ENCODE measurements at places on chromosomes 2 and 18.

DNA sequence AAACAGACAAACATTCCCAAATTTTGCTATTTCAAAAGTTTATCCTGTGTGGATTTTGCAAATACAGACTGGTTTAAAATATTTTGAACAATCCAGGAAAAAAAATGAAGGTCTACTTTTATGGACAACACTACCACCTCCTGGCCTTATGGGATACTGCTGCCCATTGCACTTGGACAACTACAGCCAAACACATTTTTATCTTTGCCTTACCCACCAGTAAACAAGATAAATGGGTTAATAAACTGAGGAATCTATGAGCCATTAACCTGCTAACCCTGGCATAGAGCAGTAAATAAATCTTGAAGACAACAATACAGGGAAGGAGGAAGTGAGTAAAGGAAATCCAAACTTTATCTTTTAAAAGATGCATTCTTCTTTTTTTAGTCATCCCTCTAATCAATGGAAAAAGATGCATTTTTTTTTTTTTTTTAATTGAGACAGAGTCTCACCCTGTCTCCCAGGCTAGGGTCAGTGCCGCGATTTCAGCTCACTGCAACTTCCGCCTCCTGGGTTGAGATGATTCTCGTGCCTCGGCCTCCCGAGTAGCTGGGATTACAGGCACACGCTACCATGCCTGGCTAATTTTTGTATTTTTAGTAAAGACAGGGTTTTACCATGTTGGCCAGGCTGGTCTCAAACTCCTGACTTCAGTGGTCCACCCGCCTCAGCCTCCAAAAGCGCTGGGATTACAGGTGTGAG is 2.1 kb upstream of the SPIRE1 start:
- DNase-seq, result peak; percentile 65

DNA sequence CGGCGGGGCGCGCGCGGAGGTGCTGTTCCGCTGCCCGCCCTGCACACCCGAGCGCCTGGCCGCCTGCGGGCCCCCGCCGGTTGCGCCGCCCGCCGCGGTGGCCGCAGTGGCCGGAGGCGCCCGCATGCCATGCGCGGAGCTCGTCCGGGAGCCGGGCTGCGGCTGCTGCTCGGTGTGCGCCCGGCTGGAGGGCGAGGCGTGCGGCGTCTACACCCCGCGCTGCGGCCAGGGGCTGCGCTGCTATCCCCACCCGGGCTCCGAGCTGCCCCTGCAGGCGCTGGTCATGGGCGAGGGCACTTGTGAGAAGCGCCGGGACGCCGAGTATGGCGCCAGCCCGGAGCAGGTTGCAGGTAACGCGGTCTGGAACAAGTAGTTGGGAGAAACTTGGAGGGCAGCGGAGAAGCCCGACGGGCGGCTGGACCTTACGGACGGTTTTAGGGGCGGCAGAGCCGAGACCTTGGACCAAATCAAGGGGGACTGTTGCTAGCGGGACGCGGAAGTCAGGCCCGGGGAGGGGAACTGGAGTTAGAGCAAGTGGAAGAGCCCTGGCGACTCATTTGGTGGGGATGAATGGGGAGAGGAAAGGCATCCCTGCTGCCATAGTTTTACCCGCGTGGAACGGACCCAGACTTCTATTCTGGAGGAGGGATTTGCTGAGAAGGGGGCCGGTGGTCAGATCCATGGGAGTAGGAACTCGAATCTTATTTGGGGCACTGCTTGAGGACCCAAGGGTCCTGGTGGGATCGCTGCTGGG is 573 bp downstream of the IGFBP2 start:
- DNase-seq, result no peak

DNA sequence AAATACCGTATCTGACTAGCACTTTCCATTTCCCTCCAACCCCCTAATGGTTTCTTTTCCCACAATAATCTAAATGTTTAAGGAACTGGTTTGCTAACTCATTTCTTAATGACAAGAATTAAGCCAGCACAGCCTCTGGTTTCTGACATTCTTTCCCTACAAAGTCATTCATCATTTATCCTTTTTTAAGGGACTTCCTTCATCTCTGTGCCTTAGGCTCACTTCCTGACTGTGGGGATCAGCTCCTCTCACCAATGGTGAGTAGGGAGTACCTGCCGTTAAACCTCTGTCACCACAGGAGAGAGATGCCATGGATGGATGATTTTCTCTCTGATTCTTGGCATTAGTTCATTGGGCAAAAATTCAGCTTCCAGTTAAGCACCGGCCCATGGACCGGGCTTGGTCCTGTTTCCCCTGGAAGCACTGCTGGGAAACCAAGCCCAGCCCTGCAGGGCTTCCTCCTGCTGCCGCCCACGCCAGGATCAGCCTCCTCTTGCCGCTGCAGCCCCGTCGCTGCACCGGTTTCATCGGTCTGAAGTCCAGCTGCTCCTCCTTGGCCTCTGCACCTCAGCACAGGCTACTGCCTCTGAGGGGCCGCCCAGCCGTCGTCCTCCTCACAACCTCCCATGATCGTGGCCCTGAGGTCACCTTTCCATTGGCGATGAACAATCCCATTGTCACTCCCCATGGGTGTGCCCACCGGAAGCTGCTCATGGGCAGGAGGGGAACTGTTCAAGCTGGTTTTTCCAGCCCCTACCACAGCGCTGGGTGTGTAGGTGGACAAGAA is 64.0 kb upstream of the ZNF516 start:
- no peak for DNase-seq

GRCh38 chr2:241803387-241804325 is 5.3 kb upstream of the NEU4 start:
- peak; percentile 68 for DNase-seq

- peak; percentile 91 for DNase-seq
Measured at GRCh38 chr2:165469417-165469816, at the start of gene CSRNP3. TSS of gene CSRNP3 (plus strand) at chr2:165469698. CDS start at chr2:165595066, 125,368 bp downstream.

DNA sequence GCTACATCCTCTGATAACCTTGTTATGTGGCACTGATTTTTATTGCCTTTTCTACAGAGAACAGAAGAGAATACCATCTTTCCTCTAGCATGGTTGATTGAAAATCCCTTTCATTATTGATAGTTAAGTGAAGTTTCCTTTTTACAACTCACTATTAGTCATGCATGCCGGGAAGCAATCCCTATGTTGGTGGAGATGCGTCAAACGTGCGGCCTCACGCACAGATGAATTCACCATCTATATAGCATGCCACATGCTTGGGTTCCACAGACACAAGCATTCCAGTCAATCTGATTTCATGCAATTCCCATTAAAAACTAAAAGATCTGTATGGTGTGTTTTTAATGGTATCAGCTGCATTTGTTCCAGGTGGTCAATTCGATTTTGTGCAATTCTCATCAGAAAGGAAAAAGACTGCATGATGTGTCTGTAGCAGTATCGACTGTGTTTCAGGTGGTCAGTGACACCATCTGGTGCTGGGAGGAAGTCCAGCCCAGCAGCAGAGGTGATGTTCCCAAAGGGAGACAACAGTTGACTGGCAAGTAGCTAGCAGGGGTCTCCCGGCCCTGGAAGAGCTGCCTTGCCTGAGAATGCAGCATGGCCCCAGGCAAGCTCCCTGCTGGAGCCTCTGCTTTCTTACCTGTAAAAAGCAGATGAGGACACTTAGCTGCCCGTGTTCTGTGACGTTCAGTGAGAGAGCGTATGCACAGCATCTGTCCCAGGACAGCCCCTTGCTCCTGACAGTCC is 151.3 kb upstream of the NCK2 start:
- no peak for DNase-seq

DNA sequence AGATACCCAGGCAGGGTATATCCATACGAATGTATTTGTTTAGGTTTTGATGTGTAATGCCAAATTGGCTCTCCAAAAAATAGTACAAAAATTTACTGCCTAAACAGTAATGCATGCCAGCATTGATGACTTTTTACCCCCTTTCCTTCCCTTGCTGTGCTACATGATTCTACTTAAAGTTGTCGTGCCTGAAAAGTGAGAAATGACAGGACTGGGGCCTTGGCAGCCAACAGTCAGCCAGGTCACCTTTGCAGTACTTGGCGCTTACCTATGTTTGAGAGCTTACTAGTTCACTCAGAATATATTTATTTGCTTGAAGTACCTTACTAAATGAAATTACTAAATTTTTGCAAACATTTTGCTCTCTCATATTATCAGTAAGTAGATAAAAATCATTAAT is 1329.1 kb downstream of the DPP10 start:
- DNase-seq, result no peak

DNA sequence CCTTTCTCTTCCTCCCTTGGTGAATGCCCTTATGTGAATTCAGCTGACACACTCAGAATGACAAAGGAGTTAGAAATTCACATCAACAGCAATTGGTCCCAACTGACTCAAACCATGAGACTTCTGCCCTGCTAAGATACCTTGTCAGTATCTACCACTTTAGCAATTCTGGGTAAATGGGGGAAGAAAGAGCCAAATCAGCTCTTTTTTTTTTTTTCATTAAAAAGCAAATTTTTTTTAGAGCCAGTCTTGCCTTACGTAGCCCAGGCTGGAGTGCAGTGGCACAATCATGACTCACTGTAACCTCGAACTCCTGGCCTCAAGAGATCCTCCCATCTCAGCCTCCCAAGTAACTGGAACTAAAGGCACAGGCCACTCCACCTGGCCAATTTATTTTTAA is 1.7 kb upstream of the PPP4R1 start:
- DNase-seq, result no peak

GRCh38 chr2:39942950-39943349 is 163.9 kb upstream of the THUMPD2 start:
- no peak for DNase-seq

DNA sequence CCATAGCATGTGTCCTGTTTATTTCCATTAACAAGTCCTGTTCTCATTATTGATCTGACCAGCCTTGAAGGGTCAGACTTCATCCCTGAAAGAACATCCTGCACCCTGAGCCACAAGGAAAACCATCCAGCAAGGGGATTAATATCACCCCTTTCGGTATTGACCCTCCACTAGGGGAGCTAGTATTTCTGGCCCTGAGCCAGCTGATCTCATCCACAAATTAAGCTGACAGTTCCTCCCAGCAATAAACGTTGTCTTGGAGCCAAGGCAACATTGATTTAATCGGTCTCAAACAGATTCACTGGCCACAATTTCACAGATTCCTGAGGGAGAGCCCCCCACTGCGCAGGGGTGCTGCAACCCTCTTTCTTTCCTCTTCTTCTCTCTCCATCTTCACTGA is 353.1 kb upstream of the FANCL start:
- no peak for DNase-seq

DNA sequence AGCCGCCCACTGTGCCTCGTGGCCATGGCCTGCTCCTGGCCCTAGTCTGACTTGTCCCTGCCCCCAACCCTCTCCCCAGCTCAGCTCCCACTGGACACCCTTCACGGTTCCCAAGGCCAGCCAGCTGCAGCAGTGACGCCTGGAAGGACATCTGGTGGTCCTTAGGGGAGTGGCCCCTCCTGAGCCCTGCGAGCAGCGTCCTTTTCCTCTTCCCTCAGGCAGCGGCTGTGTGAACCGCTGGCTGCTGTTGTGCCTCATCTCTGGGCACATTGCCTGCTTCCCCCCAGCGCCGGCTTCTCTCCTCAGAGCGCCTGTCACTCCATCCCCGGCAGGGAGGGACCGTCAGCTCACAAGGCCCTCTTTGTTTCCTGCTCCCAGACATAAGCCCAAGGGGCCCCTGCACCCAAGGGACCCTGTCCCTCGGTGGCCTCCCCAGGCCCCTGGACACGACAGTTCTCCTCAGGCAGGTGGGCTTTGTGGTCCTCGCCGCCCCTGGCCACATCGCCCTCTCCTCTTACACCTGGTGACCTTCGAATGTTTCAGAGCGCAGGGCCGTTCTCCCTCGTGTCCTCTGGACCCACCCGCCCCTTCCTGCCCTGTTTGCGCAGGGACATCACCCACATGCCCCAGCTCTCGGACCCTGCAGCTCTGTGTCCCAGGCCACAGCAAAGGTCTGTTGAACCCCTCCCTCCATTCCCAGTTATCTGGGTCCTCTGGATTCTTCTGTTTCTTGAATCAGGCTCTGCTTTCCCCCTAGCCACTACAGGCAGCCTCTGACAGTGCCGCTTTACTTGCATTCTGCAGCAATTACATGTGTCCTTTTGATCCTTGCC is 35.8 kb downstream of the ANO7 start:
- peak; percentile 93 for DNase-seq

GRCh38 chr18:62875323-62875722 is 160.0 kb downstream of the PHLPP1 start:
- no peak for DNase-seq

GRCh38 chr2:157433394-157433793 is 10.5 kb downstream of the CYTIP start:
- no peak for DNase-seq

DNA sequence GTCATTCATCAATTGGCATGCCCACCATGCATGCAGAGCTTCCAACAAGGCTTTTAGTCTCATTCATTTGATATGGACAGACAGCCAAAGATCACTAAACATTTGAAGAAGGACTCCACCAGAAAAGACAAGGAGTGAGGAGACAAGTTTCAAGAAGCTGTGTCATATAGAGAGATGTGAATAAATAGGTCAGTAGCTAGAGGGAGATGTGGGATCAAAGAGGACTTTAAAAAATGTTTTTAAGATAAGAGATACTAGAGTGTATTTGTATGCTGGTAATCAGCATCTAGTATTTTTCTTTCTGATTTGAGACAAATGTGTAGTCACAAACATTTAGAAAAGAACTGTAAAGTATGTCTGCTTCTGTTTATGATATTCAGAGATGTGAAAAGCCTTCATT is 48.5 kb downstream of the ANTXR1 start:
- no peak for DNase-seq

DNA sequence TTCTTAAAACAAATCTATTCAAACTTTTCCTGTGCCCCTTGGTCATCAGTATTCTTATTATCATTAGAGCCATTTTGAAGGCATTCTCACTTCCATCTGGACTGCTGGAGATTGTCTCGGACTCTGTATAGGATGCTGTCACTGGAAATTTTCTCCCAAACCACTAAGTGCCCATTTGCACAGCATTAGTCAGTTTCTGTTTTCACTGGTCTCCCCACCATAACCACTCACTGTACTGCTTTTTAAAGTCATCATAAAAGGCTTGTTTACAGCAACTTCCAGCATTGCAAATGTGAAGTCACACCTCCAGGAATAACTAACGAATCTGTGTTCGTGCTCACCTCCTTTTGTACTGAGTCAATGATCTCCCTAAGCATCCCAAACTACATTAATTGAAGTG is 150.9 kb upstream of the SERTAD2 start:
- DNase-seq, result no peak

- no peak for DNase-seq
Measured at GRCh38 chr2:209189893-209190292, 234.0 kb upstream of the MAP2 start.

Data from putamen (tissue), 1 donor.